Right ventricle myocardium superior (tissue), 1 donor: ENCODE measurements at places on chromosomes 4 and X.

- DNase-seq: no peak
Observed at GRCh38 chr4:59063015-59063720, 1953.0 kb upstream of the IGFBP7 start.

DNA sequence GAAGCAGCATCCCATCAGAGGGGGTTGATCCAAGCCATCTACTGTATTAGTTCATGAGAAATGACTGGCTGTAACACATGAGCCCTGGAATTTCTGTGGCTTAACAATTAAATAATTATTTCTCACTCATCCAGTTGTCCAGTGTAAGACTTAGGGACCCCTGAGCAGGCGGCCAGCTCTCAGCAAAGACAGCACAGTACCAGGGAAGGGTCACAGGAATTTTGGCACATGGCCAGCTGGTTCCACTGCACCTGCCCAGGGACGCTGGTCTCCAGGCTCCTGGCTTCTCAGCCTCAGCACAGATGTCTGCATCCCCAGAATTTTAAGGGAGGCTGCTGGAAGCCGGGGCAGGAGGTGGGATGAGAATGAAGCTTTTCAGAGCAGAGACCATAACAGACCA lies 93.7 kb upstream of the DHRSX start:
- DNase-seq: no peak

GRCh38 chrX:78603908-78604307 lies 55.2 kb downstream of the RTL3 start:
- DNase-seq: no peak

GRCh38 chrX:14825851-14826250 lies 47.0 kb downstream of the FANCB start:
- DNase-seq: no peak
